ENCODE measurements at places on chromosomes 12 and 14.

- no peak for DNase-seq
Measured at GRCh38 chr14:24171422-24172260, at the start of gene REC8. Gene REC8 (plus strand): TSS chr14:24172080. CDS start chr14:24172553, 473 bp downstream.

GRCh38 chr12:70741256-70741655 is 104.0 kb upstream of the PTPRB start:
- no peak for DNase-seq

- DNase-seq, result no peak
Measured at GRCh38 chr14:100140452-100141078, 18.9 kb downstream of the DEGS2 start.

DNA sequence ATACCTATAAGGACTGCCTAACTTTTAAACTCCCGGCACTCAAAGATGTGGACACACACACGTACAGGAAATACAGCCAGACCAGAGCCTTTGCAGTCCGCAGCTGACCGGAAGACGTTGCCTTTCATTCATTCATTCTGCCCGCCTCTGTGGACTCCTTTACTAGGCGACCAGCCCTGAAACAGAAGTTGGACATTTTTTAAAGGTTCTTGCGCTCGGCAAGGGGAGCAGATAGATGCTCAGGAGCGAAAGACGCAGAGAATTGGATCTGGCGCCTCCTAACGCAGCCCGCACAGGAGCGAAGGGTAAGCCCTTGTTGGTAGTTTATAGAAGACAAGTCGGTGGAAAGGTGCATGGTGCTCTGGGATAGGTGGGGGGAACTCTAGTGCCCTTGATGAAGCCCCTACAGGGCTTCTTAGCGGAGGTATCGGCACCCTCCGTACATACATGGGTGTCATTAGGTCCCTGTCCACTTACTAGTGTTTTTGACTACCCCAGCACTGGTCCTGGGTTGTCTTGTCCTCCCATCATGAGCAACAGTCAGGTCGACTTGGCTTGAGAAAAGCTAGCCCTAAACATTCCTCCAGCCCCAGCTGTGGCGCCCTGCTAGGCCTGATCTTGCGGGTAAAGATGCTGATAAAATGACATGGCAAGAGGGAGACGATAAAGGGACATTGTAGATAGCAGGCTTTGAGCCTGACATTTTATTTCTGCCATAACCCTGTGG is at the start of gene KDM2B:
Gene KDM2B (minus strand): TSS at position 65 of the 727 bp plus-strand sequence. CDS start 112 bp downstream, outside the sequence.
- DNase-seq, result no peak

DNA sequence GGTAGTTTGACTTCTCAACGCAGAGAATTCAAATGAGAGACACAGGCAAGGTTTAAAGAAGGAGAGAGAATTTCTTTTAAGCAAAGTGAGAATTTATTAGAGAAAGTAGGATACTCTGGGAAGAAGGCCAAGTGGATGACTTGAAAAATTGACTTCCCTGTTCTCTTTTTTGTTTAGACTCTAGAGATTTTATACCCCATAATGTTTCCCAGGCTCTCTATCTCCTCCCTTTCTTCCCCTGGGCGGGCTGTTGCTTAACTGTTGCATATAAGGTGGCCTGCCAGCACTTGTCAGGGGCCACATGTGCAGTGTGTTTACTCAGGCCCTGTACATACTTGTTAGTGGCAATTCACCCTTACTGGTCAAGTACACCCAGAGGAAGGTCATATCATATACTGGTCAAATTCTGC is 403.7 kb downstream of the SLC6A15 start:
- DNase-seq, result no peak

- no peak for DNase-seq
Measured at GRCh38 chr12:65022421-65022820, 98.7 kb downstream of the WIF1 start.

DNA sequence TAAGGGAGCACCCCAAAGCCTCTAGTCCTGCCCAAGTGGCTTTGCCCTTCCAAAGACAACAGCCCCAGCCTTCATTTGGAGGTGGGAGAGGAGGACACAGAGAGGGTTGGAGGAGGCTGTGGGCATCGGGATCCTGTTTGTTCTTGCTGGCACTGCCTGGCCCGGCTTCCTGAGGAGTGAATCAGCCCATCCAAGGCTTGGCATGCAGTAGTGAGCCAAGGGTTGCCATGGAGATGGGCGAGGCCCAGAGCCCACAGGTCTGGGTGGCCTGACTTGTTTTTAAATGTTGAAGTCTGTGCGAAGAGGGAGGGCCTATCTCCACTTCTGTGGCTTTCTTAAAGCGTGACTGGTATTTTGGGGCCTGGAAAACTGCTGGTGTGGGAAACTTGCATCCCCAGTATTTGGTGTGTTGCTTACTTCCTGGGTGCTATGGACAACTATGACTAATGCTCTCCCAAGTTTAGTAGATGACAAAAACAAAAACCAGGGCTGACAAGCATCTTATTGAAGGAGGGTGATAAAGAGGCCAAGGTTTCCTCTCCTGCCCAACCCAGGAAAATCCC is 15.8 kb downstream of the CD9 start:
- no peak for DNase-seq

GRCh38 chr14:55450987-55451386 is 10.6 kb upstream of the TBPL2 start:
- DNase-seq, result no peak

GRCh38 chr12:97047361-97047760 is 140.3 kb downstream of the NEDD1 start:
- DNase-seq, result no peak

DNA sequence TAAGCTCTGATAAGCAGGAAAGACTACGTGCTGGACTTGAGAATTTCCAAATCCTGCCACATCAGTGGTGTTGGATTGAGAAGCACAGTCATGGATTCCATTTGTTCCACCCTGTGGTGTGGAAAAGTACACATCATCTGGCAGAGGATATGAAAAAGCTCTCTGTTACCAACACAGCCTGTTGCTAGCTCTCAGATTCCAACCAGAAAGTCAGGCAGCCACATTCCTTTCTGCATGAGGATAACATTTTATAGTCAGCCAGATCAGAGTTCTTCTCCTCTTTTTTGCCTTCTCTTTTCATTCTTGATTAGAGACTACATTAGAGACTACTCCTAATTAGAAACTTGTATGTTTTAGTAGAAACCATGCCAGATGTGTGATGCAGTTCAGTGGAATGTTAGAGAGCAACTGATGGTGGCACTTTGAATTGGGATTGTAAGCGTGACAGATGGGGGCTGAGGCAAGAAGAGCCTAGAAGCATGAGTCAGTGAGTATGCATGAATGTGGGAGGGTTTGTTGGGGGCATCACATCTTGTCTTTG is 61.2 kb upstream of the STXBP6 start:
- no peak for DNase-seq

GRCh38 chr14:99357916-99358390 is 86.0 kb upstream of the BCL11B start:
- DNase-seq, result no peak

DNA sequence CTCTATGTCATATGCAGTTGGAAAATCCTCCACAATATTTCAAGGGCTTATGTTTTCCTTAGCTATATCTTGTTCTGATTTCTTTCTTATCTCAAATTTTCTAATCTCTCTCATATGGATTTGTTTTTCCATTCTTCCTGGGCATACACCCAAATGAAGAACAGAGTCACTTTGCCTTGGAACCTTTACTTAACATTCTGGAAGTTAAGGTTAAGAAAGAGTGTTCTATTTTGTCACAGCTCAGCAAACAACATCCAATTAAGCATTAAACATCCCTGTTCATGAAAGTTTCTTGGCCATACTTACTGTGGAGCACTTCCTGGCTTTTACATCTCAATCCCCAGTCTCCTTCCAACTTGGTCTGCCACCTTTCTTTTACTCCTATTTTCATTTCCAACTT is 5.3 kb downstream of the NAV3 start:
- no peak for DNase-seq

DNA sequence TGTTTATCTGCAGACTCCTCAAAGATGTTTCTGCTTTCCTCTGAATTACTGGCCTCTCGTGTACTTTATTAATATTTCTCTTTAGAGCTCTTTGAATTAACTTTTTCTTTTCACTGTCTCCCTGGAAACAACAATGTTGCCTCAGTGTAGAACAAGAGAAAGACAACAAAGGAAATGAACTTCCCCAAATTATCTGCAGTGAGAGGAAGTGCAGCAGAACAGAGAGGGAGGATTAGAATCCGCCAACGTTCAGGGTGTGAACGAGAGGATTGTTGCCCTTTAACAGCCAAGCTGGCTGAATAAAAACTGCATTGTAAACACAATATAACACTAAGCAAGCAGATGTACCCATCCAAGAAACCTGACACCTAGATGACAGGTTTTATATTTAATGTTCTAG is 375.9 kb downstream of the GALC start:
- DNase-seq, result no peak

GRCh38 chr12:111168009-111168900 is 200.6 kb downstream of the PHETA1 start:
- DNase-seq, result no peak

GRCh38 chr14:104912053-104912452 is 12.6 kb upstream of the PLD4 start:
- no peak for DNase-seq

- no peak for DNase-seq
Measured at GRCh38 chr12:11598900-11599299, 50.6 kb upstream of the ETV6 start.

- no peak for DNase-seq
Measured at GRCh38 chr12:9319842-9320173, 111.6 kb upstream of the PZP start.

DNA sequence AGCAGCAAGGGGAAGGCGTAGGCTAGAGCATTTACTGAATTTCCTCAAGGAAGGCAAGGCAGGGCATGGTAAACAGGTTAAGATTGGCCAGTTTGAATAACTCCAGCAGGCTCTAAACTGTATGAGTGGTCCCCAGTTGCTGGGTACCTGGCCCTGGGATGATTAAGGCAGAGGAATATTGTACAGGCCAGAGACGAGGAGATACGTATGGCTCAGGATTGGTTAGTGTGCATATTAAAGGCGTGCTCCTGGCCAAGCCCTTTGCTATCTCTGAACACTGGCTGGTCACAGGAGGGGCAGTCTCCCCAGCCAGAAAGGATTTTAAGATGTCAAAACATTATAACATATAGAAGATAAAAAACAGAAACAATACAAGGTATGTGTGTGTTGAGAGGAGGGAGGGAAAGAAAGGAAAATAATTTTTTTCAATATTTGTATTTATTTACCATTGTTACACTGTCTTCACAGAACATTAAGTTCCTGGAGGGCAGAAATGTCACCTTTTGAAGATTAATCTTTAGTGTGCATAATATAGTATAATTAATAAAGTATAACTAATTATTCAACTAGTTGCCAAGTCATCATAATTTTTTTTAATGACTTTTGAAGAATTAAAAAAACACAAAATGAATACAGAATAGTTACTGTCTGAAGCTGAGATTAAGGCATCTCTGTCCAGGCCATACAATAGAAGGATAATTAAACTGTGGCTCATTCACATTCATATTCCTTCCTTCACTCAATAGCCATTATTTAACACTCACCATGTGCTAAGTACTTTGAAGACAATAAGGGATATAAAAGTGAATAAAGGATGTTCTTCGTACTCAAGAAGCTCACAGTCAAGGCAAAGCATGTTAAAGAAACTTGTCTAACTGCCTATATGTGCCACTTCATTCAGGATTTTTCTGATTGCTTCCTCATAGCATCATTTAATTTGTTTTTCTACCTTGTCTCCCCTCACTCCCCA is 41.9 kb downstream of the DCP1B start:
- DNase-seq, result no peak

DNA sequence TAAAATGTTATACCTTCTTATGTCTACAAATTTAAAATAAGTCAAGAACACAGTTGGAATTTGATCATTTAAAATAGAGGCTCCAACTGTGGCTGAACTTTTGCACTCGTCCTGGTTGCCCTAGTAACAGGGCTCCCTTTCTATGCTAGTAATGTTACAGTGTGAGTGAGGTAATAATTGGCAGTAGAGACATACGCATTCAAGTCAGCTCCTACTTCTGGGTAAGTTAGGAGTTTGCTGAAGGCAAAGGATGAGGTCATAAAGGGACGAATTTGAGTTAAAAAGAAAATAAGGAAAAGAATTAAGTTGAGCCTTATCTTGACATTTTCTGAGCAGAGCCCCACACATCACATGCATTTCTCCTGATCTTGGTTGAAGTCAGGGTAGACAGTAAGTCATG is 129.1 kb downstream of the TMEM117 start:
- no peak for DNase-seq

DNA sequence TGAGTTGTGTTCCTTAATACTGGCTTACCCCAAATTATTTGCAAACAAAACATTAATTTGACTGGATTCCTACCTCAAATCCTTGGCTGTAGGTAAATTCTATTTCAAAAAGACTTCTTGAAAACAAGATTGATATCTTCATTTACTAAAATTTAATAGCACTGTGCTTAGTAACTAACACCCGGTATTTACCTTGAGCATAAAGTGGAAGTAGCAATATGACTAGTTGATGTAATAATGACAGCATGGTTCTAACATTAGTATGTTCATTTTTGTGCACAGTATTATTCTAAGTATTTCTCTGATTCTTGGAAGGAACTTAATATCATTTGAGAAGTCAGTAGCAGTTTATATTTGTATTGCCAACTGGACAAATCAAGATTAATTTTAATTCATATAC is 96.8 kb downstream of the PPHLN1 start:
- no peak for DNase-seq

GRCh38 chr12:52007158-52007921 is 594 bp downstream of the TAMALIN start:
- no peak for DNase-seq

DNA sequence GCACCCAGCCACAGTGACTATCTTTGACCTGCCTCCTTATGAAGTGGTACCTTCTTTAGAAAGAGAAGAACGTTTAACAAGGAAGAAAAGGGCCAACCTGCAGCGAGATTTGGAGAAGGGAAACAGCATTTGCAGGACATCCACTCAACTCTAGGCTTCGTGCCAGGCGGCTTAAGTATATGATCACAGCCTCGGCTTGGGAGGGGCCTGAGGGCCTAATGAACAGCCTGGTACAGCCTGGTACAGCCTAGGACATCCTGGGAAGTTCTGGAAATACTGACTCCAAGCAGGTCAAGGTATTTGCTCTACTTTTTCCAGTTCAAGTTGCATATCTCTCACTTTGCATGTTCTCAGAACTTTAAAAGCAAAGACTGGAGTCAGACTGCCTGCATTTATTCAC is 16.1 kb downstream of the HCAR2 start:
- DNase-seq, result no peak

- no peak for DNase-seq
Measured at GRCh38 chr12:501722-502447, 42.1 kb downstream of the B4GALNT3 start.

DNA sequence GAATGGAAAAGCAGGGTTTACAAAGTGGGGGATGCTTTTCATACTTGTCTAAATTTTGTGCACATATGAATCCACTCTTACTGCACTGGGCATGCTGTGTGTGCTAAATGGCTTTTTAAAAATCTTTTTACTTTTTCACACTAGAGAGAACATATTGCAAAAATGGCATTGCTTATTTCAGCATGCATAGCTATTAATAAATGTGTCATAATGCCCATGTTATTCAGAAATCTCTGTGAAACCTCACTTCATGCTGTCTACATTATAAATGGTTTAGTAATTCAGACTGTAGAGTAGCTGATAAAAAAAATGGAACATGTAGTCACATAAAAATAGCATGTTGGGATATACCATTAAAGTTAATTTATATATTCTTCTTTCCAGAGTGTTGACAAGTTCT is 593.8 kb downstream of the RPL10L start:
- DNase-seq, result no peak

- DNase-seq, result no peak
Measured at GRCh38 chr14:89270439-89271227, 146.4 kb downstream of the FOXN3 start.

GRCh38 chr14:52051871-52052270 is 17.0 kb downstream of the NID2 start:
- no peak for DNase-seq

GRCh38 chr12:29908157-29908556 is 124.4 kb upstream of the TMTC1 start:
- no peak for DNase-seq

All from activated CD4-positive, alpha-beta T cell treated with anti-CD3 and anti-CD28 coated beads for 24 hours (primary cell).